ENCODE measurements at places on chromosomes 2 and 18.

DNA sequence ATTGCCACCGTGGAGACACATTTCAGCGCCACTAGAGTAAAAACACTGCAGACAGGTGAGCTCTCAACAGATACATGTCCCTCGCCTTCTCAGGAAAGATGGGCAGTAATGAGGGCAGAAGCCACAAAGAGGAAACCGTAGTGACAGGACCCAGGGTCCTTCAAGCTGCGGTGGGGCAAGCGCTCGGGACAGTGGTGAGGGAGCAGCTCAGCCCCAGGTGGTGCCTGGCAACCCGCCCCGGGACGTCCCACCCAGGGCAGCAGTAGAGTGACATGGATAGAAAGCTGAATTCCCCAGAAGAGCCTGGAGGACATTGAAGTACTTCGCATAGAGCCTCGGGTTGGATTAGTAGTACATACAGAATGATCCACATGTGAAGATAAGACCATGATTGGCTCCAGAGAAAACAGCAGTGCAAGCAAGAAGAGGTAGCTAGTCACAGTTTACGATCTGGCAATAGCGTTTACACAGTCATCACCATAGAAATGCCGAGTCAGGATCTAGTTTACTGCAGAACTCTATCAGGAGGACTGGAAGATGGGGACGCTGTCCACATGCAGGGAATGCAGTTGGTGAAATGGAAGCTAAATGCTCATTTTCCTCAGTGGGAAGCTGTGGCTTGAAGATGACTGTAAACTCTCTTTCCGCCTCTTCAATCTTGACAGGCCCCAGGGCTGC is 37.4 kb upstream of the ALPP start:
- no peak for DNase-seq

GRCh38 chr2:12183032-12183645 is 436.7 kb downstream of the LPIN1 start:
- no peak for DNase-seq

DNA sequence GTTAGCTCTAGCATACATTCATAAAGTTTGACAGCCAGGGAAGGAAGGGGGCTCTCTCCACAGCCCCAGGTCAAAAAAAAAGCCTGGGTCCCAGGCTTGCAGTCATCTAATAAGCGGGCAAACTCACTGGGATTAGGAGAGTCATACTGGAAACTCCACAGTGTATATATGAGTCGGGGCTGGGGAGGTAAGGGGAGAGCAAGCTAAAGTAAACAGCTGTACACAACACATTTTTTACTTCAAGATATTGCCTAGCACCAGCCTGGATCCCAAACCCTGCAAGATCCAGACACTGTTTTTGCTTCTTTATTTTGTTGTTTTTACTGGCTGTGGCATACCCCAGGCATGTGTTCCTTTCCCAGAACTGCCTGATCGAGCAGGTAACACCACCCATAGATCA is 291.3 kb upstream of the TANK start:
- DNase-seq: no peak

GRCh38 chr2:171419333-171419732 is 14.5 kb downstream of the METTL8 start:
- DNase-seq: peak; percentile 4

DNA sequence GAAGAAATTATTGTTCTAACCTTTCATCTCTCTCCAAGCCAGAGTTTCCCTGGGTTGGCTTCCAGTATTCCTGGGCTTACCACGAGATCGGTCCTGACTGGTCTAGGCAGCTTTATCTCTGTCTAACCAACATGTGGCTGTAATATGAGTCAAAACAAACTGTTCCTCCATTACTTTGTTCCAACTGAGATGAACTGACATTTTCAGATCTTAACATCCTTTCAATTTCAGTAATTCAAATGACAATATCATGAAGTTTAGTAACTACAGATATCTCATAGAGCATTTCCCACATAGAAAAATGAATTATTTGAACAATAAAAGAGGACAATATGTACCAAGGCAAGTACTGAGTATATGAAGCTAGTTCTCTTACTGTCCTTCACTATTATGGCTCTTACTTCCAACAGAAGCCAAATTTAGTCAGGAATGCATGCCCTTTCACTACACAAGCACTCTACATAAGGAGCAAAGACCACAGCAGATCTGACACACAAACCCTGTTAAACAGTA is 15.5 kb downstream of the SLC25A12 start:
- DNase-seq: peak; percentile 68

- DNase-seq: no peak
These were observed 37.4 kb downstream of the LYPD6B start for GRCh38 chr2:149075853-149076252.

DNA sequence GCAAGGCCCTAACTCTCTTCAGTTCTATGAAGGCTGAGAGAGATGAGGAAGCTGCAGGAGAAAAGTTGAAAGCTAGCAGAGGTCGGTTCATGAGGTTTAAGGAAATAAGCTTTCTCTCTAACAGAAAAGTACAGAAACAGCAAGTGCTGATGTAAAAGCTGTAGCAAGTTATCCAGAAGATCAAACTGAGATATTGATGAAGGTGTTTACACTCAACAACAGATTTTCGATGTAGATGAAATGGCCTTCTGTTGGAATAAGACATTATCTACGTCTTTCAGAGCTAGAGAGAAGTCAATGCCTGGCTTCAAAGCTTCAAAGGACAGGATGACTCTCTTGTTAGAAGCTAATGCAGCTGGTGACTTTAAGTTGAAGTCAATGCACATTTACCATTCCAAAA is 87.4 kb downstream of the PDCL3 start:
- no peak for DNase-seq

- peak; percentile 99 for DNase-seq
These were observed 20.5 kb upstream of the KIF1A start for GRCh38 chr2:240840435-240841060.

GRCh38 chr2:221336967-221337366 is 235.1 kb downstream of the EPHA4 start:
- DNase-seq: no peak

DNA sequence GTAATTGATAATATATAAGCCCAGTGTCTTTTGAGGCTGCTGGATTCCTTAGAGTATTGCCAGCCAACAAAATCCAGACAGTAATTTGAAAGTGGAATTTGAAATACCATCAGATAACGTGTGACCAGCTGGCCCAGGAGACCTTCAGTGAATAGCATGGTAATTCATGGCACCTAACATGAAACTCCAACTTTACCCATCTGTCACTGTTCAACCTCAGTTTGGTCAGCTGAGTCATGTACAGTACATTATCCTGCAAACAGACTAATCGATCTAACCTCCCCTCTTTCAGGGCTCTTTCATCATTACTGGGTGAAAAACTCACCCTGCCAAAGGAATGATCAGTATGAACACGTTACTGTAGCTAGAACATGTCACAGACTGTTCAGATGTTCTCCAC is 230.6 kb downstream of the DOK6 start:
- DNase-seq: no peak

DNA sequence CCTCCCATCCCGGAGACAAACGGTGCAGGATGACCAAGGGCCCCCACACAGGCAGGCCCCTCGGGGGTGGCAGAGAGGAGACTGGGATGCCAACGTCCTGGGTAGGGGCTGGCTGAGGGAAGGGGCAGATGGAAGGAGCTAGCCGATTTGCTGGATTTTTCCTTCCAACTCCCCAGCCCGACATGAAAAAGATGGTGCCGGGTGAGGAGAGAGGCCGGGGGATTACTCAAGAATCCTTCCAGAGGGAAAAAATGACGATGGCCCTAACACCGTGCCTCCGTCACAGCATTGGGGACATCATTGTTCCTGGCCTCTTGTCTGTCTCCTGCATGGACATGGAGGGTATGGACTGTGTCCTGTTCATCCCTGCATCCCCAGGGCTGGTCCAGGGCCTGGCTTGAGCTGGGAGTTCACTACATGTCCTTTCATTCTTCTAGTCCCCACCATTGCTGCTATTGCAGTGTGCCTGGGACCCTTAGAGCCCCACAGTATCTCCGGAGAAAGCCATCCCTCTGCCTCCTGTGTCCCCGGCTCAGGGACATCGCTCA is 217.7 kb downstream of the TNS1 start:
- no peak for DNase-seq

DNA sequence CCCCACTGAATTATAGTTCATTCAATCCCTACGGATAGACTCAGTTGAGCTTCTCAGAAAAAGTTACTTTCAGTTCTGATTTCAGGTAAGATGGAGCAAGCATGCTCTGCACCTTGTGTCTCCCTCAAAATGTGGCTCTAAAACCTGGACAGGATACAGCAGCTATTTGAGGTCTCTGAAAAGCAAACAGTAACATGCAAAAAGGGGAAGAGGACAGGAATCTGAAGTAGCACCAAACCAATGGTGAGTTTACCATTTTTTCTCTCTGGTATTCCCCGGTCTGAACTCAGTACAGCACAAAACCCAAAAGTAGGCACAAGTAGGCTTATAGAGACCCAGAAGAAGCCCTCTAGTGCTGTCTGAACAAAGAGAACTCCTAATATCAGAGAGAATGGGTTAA is 34.1 kb downstream of the LANCL1 start:
- DNase-seq: no peak

DNA sequence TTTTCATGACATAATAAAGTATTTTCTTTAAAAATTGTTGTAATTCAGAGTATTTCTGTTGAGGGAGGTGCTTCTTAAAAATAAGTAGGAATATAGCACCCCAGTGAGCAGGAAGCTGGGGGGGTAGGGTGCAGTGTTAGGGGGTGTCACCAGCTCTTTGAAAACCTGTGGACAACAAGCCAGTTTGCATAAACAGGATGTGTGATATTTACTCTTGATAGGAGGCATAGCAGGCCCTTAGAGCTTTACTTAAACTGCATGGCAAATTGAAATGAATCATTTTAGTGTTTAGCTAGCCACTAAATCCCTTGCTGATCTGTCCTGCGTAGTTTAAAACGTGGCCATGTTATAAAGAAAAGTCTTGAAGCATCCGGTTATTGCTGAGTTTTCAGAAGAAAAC is 8.4 kb downstream of the TGIF1 start:
- no peak for DNase-seq

- no peak for DNase-seq
These were observed 69.2 kb upstream of the VWC2L start for GRCh38 chr2:214341646-214342045.

GRCh38 chr2:142180820-142181533 is 50.2 kb upstream of the LRP1B start:
- DNase-seq: no peak

- no peak for DNase-seq
These were observed 432.5 kb upstream of the FSIP2 start for GRCh38 chr2:185306119-185306518.

GRCh38 chr2:6474161-6475140 is 391.3 kb downstream of the CMPK2 start:
- no peak for DNase-seq

- no peak for DNase-seq
These were observed 143.2 kb downstream of the RHBDD1 start for GRCh38 chr2:226979004-226979403.

DNA sequence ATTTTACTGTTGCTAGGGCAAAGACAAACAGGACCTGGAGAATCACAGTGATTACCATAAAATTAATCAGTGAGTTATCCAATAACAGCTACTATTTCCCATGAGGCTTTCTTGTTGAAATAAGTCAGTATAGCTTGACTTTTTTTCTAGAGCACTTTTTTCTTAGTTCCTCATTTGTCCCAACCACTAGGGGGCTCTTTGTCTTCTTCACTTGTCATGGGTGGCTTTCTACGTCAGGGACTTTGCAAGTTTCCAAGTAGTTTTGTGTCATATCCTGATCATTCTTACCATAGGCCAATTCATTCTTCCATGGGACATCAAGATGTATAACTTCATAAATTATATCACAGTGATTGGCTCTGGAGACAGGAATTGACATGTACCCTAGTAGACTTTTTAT is 1019.6 kb upstream of the PIK3C3 start:
- DNase-seq: no peak

DNA sequence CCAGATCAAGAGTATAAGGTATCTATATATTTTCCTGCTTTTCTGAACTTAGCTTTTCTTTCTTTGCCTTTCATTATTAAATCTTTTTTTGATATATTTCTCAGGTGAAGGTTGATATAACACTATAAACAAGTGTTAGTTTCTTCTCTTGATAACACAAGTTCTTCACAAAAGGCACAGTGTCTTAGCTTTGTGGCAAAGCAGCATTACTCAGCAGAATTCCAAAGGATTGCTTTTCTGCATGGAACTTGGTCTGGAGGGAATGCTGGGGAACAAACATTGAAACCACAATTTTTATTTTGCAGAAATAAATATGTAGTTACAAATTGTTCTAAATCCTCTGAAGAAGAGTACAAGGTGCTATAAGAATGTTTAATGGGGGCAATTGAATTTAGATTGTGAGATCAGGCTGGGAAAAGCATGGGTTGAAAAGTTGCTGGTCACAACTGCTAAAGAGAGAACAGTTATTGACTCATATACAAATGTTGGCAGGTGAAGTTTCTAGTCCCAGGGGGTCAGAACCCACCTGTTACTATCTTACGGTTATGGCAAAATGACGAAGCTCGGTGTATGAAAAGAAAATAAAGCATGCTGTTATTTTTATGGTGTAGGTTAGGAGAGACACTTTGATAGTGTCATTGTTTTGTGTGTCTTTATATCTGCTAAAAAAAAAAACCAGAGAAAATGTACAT is 68.2 kb downstream of the UBR3 start:
- peak; percentile 34 for DNase-seq

- DNase-seq: no peak
These were observed 8.4 kb downstream of the INPP4A start for GRCh38 chr2:98453083-98453482.

DNA sequence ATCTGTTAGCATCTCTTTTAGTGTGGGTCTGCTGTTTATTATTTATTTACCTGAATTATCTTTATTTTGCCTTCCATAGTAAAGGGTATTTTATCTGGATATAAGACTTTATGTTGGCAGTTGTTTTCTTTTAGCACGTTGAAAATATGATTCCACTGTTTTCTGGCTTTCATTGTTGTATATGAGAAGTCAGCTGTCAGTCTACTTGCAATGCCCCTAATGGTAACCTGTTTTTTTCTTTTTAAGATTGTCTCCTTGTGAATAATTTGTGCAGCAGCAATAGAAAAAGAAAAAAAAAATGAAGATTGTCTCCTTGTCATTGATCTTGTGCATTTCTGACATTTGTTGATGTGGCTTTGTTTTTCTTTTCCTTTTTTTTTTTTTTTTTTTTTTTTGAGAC is 27.2 kb downstream of the SNED1 start:
- DNase-seq: no peak

- no peak for DNase-seq
These were observed 646.6 kb downstream of the NRXN1 start for GRCh38 chr2:50385349-50385748.

- no peak for DNase-seq
These were observed 1131.0 kb upstream of the NXPH2 start for GRCh38 chr2:139911160-139911559.

- no peak for DNase-seq
These were observed 213.0 kb upstream of the RAB6C start for GRCh38 chr2:129766374-129766993.

- no peak for DNase-seq
These were observed 98.2 kb downstream of the EIPR1 start for GRCh38 chr2:3279236-3279960.

GRCh38 chr2:138221358-138221757 is 257.1 kb downstream of the HNMT start:
- DNase-seq: no peak

GRCh38 chr2:120748310-120748709 is 12.6 kb downstream of the GLI2 start:
- DNase-seq: no peak

Measured in osteoblast (primary cell).